ENCODE measurements at places on chromosomes 2 and 18.

DNA sequence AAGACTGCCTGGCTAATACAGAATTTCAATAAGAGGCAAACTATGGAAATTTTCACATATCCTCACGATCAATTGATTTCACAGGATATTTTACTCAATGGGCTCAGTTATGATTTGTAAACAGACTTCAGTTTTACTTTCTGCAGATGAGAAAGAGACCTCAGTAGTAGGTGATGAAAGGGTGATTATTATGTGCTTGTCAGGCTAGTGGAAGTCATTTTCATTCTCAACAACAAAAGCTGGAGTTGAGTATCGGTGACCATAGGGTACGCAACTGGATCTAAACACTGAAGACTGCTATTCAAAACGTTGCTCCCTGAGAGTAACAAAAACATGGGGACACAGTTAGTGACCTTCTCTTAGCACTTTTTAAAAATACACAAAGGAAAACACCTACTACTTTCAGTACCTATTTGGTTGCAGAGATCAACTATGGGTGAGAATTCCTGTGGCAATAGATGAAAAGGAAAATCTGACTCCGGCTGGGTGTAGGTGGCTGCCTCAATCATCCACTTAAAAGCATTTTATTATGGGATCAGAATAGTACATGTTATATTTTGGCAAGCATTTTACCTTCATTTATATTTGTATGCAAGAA, 126.2 kb upstream of the VRK2 start:
- no peak for DNase-seq

DNA sequence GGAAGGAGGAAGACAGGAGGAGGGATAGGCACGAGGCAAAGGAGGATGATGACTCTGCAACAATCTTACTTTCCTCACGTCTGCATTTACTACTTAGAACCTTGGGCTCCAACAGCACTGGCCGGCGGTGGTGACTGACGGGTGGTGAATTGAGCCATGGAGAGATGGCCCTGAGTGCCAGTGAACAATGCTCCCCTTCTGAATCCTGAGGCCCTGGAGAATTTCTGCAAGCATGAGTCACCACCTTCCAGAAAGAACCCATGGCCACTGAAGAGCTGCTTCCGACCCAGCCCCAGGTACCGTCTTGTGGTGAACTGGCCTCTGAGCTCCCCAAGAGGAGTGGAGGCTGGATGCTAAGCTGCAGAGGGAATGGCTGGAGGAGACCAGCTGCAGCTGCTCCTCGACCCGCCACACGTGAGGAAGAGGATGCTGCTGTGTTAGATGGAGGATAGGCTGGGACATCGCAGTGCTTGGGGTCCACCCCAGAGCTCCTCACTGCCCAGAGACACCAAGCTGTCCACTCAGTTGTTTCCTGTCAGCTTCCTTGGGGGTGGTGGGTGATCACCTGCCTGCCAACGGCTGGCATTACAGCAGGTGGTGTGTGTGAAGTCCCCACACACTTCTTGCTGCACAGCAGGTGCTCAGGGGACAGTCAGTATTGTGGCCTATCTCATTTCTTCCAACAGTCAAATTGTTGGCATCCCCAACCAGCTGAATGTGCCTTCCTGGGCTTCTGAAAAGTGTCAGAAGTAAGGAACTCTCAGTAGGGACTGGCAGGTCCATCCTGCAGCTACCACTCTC, 186.5 kb upstream of the ID2 start:
- no peak for DNase-seq

DNA sequence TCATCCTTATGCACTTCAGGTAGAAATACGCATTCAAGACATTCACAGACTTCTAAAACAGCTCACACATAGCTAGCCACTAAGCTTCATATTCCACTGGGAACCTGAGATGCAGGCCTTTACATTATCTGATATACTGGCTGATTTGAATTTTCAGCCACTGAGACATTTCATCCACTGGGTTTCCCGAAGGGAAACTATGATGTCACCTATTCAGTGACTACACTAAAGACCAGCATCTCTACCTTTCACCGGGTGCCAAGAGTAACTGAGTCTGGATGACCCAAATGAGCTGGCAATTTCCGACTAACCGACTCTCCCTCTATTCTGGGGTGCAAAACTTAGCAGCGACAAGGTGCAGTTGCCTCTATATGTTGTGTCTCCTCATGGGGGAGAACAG, 31.8 kb upstream of the SP140L start:
- no peak for DNase-seq

GRCh38 chr2:127771756-127772155, 39.2 kb downstream of the WDR33 start:
- peak; percentile 23 for DNase-seq

DNA sequence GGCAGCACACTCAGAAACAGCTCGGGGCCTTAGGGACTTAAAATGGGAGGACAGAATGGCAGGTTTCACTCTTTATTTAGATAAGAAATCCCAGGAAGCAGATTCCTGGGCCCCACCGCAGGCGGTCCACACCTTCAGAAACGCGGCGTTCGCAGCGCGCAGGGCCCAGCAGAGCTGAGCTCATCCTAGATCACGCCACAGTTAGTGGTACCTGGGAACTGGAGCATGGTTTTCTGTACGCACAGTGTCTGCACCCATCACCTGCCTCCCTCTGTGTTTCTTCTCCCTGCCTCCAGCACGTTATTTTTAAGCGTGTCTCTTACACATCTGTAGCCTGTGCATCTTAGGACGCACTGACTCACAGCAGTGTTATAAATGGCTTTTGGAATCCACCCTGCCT, 242.1 kb downstream of the ALPK2 start:
- no peak for DNase-seq

- DNase-seq, result peak; percentile 36
Observed at GRCh38 chr2:26710743-26711456, 18.4 kb downstream of the KCNK3 start.

- no peak for DNase-seq
Observed at GRCh38 chr2:15154297-15154696, 406.8 kb downstream of the NBAS start.

DNA sequence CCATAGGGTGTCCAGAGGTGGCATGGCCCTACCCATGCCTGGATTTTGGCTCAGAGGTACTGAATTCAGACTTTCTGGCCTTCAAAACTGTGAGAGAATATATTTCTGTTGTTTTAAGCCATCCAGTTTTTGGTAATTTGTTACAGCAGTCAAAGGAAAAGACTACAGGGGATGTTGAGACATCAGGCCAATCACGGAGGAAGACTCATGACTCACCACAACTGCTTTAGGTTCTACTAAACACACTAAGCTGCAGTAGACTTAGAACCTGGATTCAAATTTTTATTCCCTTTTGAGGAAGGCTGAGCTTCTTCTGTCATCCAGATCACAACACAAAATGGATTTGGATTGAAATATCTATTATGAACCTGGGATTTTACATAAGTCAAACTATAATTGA, 12.0 kb upstream of the C2orf66 start:
- DNase-seq, result no peak

Data from myocyte (in vitro differentiated cells).